ENCODE measurements at places on chromosomes 3 and 15.

GRCh38 chr3:151425627-151426340, 35.1 kb downstream of the IGSF10 start:
- DNase-seq, result no peak

DNA sequence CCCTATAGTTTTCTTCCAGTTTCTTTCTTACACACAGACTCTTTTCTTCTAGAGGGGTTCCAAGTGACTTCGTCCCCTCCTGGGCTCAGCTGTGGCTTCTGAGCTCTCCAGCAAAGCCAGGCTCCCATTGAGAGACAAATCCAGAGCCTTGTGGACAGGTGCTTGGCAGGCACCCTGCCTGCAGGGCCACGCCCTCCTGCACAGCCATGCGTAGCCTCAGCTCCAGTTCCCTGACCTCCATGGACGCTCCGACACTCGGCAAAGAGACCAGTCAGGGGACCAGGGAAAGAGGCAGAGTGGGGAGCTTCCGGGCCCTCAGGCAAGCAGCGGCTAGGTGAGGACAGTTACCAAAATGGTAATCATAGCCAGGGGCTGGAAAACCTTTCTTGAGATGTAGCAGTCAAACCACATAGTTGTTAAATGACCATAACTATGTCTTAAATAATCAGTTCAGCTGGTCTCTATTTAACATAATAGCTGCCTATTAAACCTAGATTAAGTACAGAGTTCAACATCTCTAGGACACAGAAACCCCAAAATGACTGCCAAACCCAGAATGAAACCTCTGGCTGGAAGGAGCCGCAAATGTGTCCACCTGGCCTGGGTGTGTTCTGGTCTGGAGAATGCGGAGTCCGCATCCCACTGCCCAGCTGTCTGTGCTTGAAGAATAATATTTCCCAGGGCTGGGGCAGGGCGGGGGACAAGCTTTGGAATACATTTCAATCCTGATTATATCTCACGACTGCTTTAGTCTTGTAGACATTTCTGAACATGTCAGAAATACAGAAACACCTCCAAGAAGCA, 69.3 kb upstream of the RGMA start:
- DNase-seq, result no peak

DNA sequence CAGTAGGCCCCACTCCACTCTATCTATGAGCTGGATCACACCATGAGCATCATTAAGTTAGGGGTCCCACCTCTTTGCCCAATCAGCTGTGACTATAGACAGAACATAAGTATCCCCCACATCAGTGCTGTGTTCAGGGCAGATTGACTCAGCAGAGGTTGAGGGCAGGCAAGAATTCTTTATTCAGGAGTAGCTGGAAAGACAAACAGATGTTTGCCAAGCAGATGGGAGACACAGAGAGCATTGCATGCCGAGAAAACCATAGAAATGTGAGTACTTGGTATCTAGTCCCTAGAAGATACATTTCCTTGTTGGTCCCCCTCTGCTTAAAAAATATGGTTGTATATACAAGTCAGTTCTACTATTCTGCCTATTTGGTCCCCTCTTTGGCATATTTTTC, 440.8 kb downstream of the RAP2B start:
- DNase-seq, result no peak

DNA sequence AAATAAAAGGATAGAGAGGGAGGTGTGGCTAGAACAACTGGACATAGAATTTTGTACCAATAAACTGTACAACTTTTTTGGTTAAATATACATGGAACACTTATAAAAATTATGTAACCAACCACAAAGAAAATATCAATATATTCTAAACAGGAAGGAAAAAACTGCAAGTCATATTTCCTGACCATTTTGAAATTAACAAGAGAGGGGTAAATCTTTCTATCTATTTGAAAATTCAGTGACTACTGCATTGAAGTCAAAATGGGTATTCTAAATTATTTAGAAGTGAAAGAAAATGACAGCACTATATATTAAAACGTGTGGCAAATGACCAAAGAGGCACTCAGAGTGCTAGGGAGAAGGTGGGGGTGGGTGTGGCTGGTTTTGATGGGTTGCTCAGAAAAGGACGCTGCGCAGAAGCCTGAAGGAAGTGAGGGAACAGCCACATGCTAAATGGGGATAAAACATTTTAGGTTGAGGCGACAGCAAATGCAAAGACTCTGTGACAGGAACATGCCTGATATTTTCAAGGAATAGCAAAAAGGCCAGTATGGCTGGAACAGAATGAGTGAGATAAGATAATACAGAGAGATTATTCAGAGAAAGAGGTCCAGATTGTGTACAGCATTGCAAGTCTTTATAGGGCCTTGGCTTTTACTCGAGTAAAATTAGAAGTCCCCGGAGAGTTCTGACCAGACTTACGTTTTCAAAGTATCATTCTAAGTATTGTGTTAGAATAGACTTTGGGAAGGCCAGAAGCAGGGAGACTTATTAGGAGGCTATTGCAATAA, 41.1 kb downstream of the ERICH6 start:
- DNase-seq, result no peak

DNA sequence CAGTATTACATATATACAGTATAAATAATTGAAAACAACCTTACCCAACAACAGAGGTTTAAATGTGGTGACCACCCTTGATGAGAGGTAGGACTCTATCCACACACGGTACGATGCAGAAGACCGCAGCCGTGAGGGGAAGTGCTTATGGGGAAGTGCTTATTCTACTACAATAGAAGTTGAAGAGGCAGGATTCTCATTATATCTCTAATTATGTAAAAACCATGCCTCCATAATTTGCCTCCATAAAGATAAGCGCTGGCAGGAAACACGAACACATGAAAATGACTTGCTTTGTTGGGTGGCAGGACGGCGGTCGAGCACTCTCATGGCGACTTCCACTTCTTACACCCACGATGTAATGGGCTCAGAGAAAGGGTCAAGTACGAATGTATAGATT, 7.2 kb upstream of the MUC13 start:
- no peak for DNase-seq

DNA sequence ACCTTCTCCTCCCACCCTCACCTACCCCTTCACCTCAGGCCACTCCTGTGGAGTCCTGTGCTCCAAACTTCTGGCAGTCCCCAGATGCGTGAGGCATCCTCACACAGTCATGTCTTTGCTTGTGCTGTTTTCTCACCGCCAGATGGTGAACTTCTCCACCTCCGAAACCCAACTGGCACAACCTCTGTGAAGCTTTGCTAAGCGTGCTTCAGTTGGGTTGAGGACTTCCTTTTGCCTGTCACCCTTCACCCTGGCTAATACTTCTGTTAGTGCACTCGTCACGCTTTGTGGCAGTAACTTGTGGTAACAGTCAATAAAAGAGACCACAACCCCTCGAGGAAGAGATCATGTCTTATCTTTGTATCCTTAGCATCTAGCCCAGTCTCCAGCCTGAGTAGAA, 42.0 kb upstream of the SKOR1 start:
- no peak for DNase-seq

DNA sequence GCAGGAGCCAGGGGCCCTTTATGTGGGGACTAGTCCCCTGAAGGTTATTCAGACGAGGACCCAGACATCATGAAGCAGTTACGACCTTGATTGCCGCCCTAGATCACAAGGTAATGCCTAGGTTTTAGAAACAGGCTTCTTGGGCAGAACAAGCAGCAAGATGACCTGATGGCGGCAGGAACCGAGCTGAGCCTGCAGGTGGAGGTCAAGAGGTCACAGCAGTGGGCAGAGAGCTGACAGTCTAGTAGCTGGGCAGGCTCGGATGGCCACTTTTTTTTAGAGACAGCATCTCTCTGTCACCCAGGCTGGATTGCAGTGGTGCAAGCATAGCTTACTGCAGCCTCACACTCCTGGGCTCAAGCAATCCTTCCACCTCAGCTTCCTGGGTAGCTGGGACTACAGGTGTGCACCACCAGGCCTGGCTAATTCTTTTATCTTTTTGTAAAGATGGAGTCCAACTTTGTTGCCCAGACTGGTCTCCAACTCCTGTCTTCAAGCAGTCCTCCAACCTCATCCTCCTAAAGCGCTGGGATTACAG, 83.5 kb upstream of the ABHD17C start:
- no peak for DNase-seq

GRCh38 chr3:149332771-149333170, 665 bp downstream of the TM4SF18 start:
- DNase-seq, result no peak

- no peak for DNase-seq
Measured at GRCh38 chr3:30964612-30965011, 70.2 kb upstream of the GADL1 start.
